ENCODE measurements at places on chromosomes 13 and 19.

DNA sequence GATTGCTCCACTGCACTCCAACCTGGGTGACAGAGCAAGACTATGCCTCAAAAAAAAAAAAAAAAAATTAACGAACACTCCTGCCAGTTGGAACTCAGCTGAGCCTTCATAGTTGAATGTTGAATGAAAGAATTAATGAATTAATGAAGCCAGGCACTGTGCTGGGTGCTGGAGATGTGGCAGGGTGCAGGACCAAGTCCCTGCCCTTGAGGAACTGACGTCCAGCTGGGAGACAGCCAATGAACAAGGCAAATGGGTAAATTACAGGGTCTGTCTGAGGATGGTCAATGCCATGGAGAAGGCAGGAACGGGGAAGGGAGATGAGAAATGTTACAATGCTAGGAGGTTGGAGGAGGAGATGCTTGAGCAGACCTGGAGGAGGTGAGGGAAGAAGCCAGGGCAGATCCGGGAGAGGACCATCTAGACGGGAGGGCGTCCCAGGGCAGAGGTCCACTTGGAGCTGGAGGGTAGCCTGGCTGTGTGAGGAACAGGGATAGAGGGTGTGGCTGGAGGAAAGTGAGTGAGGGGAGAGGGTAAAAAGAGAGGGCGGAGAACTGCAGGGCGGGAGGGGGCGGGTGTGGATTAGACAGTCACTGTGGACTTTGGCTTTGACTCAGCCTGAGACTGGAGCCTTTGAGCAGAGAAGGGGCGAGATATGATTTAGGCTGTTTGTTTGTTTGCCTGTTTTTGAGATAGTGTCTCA lies 16.8 kb upstream of the IGSF23 start:
- peak; percentile 21 for DNase-seq

GRCh38 chr13:91304741-91305140 lies 42.7 kb upstream of the MIR17HG start:
- no peak for DNase-seq

GRCh38 chr13:51636349-51636890 lies 52.2 kb downstream of the WDFY2 start:
- no peak for DNase-seq

DNA sequence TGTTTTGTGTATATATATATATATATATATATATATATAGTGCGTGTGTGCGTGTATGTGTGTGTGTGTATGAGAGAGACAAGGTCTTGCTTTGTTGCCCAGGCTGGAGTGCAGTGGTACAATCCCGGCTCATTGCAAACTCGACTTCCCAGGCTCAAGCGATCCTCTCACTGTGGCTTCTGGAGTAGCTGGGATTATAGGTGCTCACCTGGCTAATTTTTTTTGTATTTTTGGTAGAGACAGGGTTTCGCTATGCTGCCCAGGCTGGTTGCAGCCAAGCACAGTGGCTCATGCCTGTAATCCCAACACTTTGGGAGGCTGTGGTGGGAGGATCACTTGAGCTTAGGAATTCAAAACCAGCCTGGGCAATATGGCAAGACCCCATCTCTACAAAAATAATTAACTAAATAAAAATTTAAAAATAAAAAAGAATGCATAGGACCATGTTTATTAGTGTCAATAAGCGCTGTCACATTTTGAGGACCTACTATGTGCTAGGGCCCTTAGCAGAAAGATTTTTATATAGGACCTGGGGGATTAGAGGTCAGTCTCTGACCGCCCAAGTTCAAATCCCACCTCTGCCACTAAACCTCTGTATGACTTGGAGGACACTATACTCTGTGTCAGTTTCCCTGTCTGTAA lies 1.8 kb downstream of the PVR start:
- DNase-seq = no peak

- no peak for DNase-seq
These were observed 446.4 kb downstream of the COG6 start for GRCh38 chr13:40101708-40102359.

GRCh38 chr13:52405767-52406494 lies at the start of gene THSD1:
Gene THSD1, minus strand, starts transcription at chr13:52406172. Its CDS starts 3,572 bp downstream, at chr13:52402600.
- DNase-seq = no peak
